NCI-H1417 (cell line): ENCODE measurements at places on chromosomes 3 and 15.

DNA sequence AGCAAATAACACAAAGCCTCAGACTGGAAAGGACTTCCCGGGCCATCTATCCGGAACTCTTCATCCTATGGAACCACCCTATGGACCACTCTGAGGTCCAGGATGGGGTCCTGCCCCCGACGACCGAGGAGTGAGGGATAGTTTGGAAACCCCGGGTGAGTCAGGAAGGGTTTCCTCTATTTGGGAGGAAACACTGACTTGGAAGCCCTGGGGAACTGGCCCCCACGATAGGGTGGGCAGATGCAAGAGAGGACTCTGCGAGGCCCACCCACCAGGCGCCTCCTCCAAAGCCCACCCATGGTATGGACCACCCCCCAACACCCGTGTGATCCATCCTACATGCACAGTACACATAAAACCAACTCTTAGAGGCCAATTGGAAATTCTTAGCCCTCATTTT lies 69.4 kb downstream of the CPN2 start:
- DNase-seq, result no peak

DNA sequence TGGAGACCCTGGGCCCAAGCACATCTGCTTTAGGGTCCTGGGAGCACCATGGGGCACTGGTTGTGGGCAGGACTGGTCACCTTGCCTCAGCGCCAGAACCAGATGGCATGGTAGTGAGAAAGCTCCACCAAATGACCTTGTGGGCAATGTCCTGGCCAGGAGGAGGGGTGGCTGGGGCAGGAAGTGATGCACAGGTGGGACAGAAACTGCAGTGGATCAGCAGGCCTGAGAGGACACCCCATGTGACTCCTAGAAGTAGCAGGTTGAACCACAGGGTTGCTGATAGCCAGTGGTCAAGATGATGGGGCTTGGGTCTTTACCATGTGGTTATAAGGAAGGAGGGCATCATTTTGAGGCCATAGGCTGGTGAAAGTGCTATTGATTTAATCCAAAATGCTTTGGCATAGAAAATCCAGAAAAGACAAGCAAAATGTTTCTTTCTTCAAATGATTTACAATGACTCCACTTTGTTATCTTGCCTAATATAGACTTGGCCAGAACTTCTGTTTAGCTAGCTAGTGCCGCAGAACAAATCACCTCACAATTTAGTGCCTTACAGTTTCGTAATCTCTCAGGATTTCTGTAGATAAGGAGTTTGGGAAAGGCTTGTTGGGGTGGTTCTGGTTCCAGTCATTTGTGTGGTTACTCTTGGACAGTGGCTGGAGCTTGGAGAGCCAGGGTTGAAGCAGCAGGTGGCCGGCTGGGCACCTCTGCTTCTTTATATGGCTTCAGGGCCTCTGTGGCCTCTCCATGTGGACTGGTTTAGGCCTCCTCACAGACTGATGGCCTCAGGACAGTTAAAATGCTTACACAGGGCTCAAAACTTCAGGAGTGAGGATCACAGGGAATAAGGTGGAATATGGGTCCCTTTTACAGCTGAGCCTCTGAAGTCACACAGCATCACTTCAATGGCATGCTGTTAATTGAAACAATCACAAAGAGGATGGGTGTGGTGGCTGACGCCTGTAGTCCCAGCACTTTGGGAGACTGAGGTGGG lies 27.5 kb downstream of the TMEM158 start:
- no peak for DNase-seq

DNA sequence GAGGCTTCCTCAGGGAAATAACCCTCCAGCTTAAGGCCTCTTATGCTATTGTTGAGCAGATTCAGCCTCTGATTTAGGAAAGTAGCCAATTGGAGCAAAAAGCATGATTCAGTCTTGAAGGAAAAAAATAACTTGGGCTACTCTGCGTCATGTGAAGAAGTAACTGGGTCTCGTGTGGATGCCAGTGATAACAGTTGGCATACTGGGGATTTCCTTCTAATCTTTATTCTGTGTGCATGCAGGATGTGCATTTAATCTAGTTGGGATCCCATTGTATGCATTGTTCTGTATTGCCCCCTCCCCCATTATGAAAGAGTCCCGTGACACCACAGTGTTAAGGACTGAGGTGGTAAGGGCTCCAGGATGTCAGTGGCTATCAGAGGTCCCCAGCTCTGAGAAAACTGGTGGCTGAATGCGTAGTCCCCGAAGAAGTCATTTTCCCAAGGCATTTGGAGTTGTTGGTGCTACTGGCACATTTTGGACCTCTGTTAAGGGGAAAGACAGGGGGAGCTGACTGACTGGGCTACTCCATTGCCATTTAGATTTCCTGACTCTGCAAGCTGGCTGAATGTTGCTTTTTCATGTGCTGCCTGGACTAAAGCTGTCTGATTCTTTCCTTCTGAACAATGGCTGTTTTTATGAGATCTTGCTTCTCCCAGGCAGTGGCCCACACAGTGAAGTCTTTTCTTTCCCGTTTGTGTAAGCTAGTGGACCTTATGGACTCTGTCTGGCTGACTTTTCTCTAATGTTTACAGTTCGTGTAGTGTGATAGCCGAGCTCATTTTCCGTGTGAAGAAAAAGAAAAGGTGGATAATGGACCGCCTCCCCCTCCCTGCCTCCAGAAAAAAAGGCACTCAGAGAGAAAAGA lies 38.4 kb upstream of the TRAK1 start:
- DNase-seq, result no peak

DNA sequence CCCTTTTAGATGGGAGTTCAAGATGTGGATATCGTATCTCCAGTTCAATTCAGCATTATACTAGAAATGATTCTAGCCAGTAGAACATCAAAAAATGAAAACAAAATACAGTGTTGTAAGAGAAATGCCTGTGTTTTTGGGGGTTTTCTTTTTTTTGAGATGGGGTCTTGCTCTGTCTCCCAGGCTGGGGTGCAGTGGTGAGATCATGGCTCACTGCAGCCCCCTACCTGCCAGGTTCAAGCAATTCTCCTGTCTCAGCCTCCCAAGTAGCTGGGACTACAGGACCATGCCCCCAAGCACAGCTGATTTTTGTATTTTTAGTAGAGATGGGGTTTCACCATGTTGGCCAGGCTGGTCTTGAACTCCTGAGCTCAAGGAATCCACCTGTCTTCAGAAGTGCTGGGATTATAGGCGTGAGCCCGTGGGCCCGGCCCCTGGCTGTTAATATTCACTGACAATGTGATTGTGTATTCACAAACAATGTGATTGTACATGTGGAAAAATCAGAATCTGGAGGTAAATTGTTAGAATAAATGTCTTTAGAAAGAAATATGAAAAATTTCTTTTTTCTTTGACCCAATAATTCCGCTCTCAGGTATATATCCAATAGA lies 59.0 kb downstream of the ARIH1 start:
- DNase-seq, result no peak

- no peak for DNase-seq
Measured at GRCh38 chr3:17542591-17542990, 199.8 kb downstream of the TBC1D5 start.
